ENCODE measurements at places on chromosomes 7 and 10. TPM values are rescaled to one million over a fixed set of nuclear protein-coding genes. Genes with fewer than 3 reads are reported as not detected.

GRCh38 chr10:34966451-34966850, 123.7 kb downstream of the CUL2 start:
- no peak for DNase-seq
- peaks cover 5% of the 10 kb centered on the region for H3K27me3 ChIP-seq
- H3K36me3 ChIP-seq = no peaks in the 10 kb centered on the region
- no peak overlapping the region for H3K27ac ChIP-seq
- H3K4me3 ChIP-seq = no peak overlapping the region
- no peaks in the 10 kb centered on the region for H3K4me1 ChIP-seq

DNA sequence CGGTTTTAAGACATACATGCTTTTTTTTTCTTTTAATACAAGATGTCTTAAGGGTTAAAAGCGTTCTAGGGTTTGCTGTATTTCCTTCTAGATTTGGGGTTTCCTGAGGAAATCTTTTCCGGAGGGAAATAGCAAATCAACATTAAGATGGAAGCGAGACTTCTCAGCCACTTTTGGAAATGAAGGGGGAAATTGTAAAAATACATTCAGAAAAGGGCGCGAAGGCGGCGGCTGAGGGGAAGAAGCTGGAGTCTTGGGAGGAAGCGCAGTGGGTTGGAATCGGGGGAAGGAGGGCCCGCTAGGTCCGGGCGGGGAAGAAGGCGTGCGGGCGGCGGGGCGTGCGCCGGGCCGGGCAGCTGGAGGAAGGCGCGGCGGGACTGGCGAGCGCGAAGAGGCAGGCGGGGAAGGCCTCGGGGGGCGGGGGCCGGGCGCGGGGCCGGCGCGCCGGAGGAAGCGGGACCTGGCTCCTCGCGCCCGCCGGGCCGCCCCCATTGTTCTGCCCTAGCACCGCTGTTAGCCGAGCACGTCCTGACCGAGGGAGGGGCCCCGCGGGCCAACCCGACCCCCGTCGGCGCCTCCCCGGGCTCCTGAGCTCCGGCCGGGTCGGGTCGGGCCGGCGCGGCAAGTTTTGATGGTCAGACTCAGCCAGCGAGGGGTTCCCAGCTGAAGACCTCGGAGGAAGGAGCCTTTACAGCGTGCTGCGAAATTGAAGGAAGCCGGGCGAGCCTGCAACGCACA, 1.5 kb upstream of the SKIDA1 start:
- peaks cover 9% of the 10 kb centered on the region for H3K27me3 ChIP-seq
- peaks cover 23% of the 10 kb centered on the region for H3K4me1 ChIP-seq
- DNase-seq = peak; percentile 63
- peak overlapping the region; percentile 96 for H3K27ac ChIP-seq
- H3K36me3 ChIP-seq = no peaks in the 10 kb centered on the region
- H3K4me3 ChIP-seq = peak overlapping the region; percentile 80

GRCh38 chr7:95642173-95642572, 45.9 kb upstream of the PDK4 start:
- H3K4me3 ChIP-seq = no peak overlapping the region
- no peak overlapping the region for H3K27ac ChIP-seq
- H3K36me3 ChIP-seq = no peaks in the 10 kb centered on the region
- no peak for DNase-seq
- H3K27me3 ChIP-seq = peaks cover 2% of the 10 kb centered on the region

DNA sequence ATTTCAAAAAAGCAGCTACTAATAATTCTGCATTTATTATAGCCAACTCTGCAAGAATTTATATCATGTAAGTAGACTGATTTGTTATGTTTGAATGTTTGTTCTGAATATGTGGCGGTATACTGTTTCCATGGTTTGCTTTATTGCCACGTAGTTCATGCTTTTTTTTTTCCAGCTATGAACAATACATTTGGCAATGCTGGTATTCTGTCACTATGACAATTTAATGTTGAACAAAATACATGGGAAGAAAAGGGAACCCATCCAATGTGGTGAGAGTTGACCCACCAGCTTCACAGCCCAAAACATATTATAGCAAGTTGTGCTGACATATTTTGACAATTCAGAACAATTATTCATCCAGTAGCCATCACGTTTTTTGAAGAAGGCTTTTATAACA, 145.6 kb downstream of the CCDC71L start:
- H3K27ac ChIP-seq = no peak overlapping the region
- no peak for DNase-seq
- H3K4me1 ChIP-seq = peaks cover 5% of the 10 kb centered on the region
- H3K27me3 ChIP-seq = peaks cover 32% of the 10 kb centered on the region
- H3K4me3 ChIP-seq = no peak overlapping the region

DNA sequence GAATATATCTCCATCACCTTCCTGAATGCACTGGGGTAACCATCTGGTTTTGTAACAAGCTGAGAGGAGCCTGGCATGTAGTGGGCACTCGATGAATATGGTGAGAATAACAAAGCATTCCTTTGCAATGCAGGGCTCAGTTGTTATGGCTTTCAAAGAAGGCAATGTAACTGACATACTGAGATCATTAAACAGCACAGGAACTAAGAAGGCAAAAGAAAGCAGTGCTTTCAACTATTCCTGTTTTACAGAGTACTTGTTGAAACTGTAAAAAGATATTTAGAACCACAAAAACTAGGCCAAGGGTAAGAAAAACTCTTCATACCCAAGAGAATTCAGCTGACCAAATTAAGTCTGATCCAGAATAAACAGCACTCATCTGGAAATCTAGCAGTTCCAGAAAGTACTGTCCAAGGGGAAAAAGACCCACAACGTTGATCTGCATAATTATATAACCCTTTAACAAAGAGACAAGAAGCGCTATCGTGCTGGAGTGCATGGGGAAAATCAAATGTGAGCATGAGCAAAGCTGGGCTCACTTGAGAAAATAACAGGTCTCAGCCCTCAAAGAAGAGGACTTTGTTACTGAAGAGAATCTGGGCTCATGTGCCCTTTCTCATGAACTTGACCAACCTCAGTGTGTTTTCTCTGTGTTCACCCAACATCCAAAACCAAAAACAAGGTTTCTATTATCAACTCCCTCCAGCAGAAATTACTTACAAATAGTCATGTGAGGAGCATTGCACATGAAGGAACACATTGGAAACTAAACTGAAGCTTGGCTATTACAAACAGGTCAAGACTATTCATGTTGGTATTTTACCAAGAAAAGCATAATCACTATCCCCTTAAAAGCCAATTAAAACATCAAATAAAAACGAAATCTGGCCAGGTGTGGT, 116.2 kb downstream of the AVL9 start:
- no peaks in the 10 kb centered on the region for H3K4me1 ChIP-seq
- H3K27ac ChIP-seq = no peak overlapping the region
- H3K27me3 ChIP-seq = peaks cover 2% of the 10 kb centered on the region
- H3K4me3 ChIP-seq = no peak overlapping the region

DNA sequence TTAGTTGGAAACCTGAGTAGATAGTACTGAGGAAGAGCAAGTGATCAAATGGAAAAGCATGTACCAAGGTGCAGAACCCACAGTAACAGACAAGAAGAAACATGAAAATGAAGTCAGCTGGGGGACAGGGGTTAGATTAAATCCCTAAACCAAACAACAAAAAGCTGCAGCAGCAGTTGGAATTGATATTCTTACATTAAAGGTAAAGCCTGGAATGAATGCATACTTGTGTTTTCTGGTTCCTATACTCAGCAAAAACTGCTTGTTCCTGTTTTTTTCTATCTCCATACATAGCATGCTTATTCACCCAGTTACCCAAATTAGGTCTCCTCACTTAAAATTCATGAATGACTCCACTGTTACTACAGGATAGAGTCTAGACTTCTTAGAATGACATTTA, 92.4 kb downstream of the TPST1 start:
- H3K36me3 ChIP-seq = peaks cover 2% of the 10 kb centered on the region
- no peaks in the 10 kb centered on the region for H3K4me1 ChIP-seq
- no peak for DNase-seq
- no peak overlapping the region for H3K4me3 ChIP-seq
- H3K27me3 ChIP-seq = no peaks in the 10 kb centered on the region
- no peak overlapping the region for H3K27ac ChIP-seq

GRCh38 chr10:71072823-71073210, 139.6 kb upstream of the UNC5B start:
- H3K4me1 ChIP-seq = no peaks in the 10 kb centered on the region
- H3K27me3 ChIP-seq = no peaks in the 10 kb centered on the region
- no peak overlapping the region for H3K27ac ChIP-seq
- H3K36me3 ChIP-seq = no peaks in the 10 kb centered on the region
- no peak overlapping the region for H3K4me3 ChIP-seq

Gene AKR1D1
- not detected for total RNA-seq

Gene ASZ1
- total RNA-seq = not detected

Gene KNDC1
- total RNA-seq = not detected

Gene SLC26A5
- not detected for total RNA-seq

DNA sequence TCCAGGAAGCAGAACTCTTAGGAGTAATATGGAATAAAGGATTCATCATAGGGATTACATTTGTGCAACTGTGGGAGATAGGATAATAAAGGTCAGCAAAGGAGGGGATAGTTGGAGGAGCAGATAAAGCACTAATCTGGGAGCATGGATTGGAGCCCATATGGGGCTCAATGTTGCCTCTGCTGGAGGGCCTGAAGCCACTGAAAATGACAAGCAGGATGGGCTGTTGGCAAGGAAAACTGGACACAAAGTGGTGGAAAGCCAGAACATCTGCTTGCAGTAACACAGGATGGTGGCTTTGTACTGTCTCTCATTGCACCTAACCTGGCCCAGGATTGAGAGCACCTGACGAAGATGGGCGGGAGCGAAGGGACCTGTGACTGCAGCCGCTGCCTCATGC, 15.0 kb upstream of the COMMD3 start:
- no peaks in the 10 kb centered on the region for H3K36me3 ChIP-seq
- no peak overlapping the region for H3K4me3 ChIP-seq
- no peak overlapping the region for H3K27ac ChIP-seq
- no peaks in the 10 kb centered on the region for H3K27me3 ChIP-seq

Gene SYNPO2L
- not detected for total RNA-seq

Gene CEP55
- total RNA-seq = 67.8 TPM
